ENCODE measurements at places on chromosomes 13 and 19. TPM values are rescaled to one million over a fixed set of nuclear protein-coding genes. Genes with fewer than 3 reads are reported as not detected.

Gene CLN5
- total RNA-seq, result 27.0 TPM

Gene PDE4A
- 1.3 TPM for total RNA-seq

Gene ZFP30
- 7.2 TPM for total RNA-seq

Gene KIR2DL4
- not detected for total RNA-seq

Gene CGB5
- not detected for total RNA-seq

Gene F10
- total RNA-seq, result 0.57 TPM

Gene UHRF1
- total RNA-seq, result 49.4 TPM

Gene RCBTB1
- total RNA-seq, result 18.0 TPM

Gene LIM2
- not detected for total RNA-seq

Gene PSG4
- 0.57 TPM for total RNA-seq

Gene MED29
- total RNA-seq, result 33.6 TPM

Gene KCNC3
- total RNA-seq, result not detected

Gene KLK4
- not detected for total RNA-seq

Gene C19orf67
- total RNA-seq, result not detected

Gene PSG3
- not detected for total RNA-seq

Gene SBK3
- total RNA-seq, result not detected

Gene SETDB2
- 3.6 TPM for total RNA-seq

Gene MYH14
- 0.08 TPM for total RNA-seq

Gene ICAM3
- 1.6 TPM for total RNA-seq

Gene ATP8B3
- total RNA-seq, result 1.6 TPM

All from hair follicular keratinocyte (primary cell).